ENCODE measurements at places on chromosomes 6 and 20. TPM values are rescaled to one million over a fixed set of nuclear protein-coding genes. Genes with fewer than 3 reads are reported as not detected.

The ANGPT4 gene
- 0.03 TPM for total RNA-seq

The SCGN gene
- not detected for total RNA-seq

The MCCD1 gene
- total RNA-seq = not detected

The CLIC5 gene
- not detected for total RNA-seq

The PAK1IP1 gene
- 25.9 TPM for total RNA-seq
